Lung (tissue), 17 donors: ENCODE measurements at places on chromosomes 2 and 18. TPM values are rescaled to one million over a fixed set of nuclear protein-coding genes. Genes with fewer than 3 reads are reported as not detected.

GRCh38 chr18:25729072-25729471 lies 361.3 kb downstream of the SS18 start:
- DNase-seq, result no peak

TACR1 gene
- total RNA-seq, result 1.6 TPM

ICOS gene
- 0.83 TPM for total RNA-seq

- DNase-seq, result no peak
These were observed 20.2 kb upstream of the DYNC1I2 start for GRCh38 chr2:171667041-171667440.

- DNase-seq, result no peak
These were observed 130.6 kb downstream of the USP34 start for GRCh38 chr2:61340242-61340641.

DNA sequence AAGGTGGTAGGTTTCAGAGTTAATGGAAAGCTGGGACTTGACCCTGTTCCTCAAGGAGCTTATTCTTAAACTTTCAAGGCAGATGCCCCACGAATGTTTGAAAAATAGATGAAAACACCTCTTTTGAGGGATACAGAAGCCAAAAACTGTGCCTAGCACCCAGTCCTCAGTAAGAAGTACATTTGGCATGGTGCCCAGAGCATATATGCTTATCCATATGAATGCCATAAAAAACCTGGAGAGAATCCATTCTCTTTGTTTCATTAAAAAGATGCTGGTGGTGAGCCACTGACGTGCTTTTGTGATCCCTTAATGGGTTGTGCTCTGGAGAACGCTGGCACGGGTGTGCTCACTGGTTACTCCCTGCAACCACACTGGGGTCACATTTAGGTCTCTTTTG lies 69.0 kb downstream of the IL1R2 start:
- no peak for DNase-seq

KATNAL2 gene
- 6.4 TPM for total RNA-seq

- no peak for DNase-seq
These were observed 9.6 kb downstream of the CNDP2 start for GRCh38 chr18:74505776-74506175.

GAREM2 gene
- 2.8 TPM for total RNA-seq

- DNase-seq, result peak; percentile 76
These were observed 595 bp downstream of the PARD6G start for GRCh38 chr18:80246445-80247392.

DNA sequence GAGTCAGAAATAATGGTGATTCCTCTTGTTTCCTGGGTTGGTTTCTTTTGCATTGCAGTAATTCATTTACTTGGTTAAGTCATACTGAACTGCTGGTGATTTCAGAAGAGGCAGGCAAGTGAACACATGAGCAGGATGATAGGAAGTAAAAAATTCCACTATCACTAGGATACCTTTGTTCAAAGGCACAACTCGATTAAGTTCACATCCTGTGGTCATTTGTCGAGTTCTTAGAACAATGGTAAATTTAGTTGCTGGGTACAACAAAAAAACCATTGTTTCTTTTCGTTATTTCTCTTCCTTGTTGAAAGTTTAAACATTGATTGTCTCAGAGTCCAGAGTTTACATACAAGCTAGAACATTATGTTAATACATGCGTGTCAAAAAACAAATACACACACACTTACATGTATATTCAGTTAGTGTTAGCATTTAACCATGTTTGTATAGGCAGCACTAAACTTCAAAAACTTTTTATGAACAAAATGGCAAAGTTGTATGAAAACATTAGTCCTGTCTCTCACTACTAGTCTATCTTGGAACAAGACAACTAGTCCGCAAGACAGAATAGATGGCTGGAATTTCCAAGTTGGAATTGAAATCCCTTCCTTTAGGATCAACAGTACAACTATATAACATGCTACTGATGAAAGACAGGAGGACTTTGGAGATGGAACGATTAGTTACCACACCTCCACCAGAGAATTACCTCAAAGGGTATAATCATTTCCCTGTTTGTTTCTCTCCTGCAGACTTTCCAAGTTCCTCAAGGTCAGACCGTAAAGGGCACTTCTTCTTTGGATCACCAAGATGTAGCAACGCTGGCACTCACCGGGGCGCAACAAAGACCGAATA lies 26.2 kb downstream of the STK39 start:
- DNase-seq, result no peak

DNA sequence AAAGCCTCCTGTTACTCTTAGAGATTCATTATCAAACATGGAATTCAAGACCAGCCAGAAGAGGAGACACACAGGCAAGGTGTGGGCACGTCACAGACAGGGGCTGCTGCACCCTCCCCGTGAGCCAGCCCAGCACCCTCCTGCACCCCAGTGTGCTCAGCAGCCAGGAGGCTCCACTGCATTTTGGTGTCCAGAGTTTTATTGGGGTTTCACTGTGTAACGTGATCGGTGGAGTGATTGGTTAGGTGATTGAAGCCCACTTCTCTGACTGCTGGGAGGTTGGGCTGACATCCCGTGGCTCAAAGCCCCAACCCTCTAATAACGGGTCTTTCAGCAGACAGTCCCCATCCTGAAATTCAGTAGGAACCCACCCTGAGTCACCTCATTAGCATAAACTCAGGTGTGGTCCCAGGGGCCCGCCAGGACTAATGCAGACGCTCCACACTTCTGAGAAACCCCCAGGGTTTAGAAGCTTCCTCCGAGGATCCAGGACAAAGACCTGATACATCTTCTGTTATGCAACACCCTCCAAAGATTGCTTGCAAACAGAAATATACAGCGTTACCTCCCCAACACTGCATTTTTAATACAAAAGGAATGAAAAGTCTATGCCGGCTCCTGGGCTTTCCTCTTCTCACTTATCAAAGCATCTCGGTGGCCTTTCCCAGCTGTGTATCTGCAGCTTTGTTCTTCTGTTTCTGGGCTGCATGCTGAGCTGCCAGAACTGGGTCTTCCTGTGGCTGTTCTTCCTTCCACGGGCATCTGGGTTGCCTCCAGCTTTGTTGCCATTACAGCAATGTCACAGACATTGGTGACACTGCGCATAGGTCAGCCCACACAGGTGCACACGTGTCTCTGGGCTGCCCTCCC lies 43.7 kb upstream of the SNED1 start:
- peak; percentile 22 for DNase-seq

SERPINB5 gene
- 0.37 TPM for total RNA-seq

GRCh38 chr2:124301915-124302314 lies 276.8 kb downstream of the CNTNAP5 start:
- DNase-seq, result no peak

DNA sequence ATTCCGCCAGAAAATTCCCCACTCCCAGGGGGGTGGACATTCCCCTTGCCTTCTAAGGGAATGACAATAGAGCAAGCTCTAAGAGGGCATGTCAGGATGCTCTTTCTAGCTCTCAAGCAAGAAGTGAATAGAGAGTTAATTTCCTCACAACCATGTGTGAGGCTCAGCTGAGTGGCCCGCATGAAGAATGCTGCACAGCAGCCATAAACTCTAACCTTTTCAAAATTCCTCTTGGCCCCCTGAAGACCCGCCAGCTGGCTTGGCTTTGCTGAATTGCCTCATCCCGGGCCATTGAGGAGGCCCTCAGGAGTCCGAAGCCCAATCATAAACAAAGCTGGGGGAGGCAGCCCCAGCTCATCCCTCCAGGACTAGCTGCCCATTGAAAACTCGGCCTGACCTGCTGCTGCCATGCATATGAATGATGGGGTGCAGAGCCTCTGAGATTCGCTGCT lies 38.2 kb downstream of the NRP2 start:
- peak; percentile 74 for DNase-seq

- DNase-seq, result no peak
These were observed 20.4 kb downstream of the KDSR start for GRCh38 chr18:63346480-63347183.

DNA sequence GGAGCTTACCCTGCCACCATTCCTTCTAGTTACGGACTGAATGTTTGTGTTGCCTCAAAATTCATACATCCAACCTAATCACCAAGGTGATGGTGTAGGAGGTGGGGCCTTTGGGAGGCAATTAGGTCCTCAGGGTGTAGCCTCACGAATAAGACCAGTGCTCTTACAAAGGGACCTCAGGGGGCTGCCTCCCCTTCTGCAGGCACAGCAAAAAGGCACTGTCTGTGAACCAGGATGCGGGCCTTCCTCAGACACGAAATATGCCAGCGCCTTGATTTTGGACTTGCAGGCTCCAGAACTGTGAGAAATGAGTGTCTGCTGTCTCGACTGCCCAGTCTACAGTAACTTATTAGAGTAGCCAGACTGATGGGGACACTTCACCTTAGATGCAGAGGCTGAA lies 150.4 kb upstream of the HDAC4 start:
- no peak for DNase-seq

GEN1 gene
- total RNA-seq, result 5.5 TPM

DNA sequence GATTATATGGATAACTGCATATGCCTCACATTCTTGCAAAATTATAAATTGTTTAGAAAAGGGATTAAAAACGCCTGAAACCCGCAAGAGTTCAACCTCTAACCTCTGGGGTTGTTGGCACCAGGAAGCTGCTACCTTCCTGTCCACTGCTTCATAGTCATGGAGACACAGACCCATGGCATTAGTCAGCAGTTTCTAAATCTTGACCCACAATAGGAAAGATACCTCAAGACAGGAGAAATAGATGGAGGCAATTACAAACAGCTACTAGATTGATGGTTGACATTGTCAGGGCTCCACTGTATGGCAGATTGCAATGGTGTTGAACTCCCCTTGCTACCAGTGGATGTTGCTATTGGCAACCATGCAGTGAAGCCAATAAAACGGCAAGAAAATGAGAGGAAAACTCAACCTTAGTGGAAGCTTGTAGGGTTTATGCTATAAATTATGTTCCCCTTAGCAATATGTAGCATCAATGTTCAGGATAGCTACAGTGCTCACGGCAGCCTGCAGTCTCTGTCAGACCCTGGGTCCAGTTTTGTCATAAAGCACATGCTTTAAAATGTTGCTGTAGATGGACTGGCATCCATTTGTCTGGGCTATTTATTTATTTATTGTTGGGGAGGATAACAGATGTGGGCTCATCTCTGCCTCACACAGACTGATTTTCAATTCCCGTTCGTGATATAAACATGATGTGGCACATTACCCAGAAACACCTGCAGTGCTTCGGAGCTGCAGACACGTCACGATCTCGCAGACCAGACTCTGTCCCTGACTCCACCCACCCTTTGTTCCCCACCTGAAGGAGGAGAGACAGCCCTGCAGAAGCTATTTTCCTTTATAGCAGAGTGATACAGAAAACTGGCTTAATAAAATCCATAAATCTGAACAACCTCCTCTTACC lies 233.4 kb downstream of the AGPS start:
- DNase-seq, result no peak

DNA sequence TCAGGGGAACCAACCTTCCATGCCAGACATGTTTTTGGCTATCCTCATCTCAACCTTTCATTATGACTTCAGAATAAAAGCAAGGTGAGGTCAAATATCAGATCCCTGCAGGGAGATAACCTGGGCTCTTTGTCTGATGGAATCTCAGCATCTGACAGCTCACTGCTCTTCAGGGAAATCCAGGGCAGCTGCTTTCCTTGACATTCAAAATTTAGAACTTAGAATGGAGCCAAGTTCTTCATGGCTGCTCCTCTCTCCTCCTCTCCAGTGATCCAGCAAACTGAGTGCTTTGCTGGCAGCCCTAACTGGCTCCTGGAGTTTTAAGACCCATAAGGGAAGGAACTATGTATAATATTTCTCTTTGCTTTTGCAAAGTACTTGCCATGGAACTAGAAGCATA lies 716.3 kb downstream of the TSN start:
- DNase-seq, result no peak

DNA sequence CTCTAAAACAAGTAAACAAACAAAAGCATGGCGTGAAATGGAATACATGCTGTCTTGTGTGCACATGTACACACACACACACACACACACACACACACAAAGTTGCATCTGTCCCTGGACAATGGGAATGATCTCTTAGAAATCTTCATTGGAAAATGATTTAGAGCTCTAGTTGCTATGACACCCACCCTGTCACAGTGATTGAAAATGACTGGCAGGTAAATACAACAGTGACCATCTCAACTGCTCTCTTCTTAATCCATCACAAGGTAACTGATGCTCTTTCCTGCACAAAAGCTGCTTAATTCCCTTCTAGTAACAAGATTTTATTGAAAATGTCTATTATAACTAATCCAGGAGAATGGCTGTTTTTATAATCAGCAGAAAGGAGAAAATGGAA lies 1011.7 kb upstream of the GYPC start:
- DNase-seq, result peak; percentile 4

DNA sequence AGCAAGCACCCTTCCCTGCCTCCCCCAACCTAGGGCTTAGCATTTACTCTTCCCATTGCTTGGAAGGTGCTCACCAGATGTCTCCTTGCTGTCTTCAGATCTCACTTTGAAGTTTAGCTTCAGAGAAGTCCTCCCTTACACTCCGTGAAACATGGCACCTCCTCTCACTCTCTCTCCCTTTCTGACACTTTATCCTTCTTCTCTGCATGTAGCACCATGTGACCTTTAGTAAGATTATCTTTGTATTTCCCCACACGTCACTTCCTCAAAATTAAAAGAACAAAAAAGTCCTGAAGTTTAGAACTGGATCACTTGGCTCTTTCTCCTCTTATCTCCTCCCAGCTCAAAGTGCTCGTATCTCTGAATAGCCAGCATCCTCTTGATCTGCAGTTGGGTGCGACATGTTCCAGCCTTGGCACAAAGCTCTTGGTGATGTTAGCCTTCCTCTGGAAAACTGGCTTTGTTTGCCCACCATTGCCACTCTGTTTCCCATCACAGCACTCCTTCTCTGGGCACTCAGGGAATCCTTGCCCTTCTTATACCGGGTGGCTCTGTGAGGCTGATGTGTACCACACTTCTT lies 40.6 kb upstream of the EPAS1 start:
- DNase-seq, result no peak

DNA sequence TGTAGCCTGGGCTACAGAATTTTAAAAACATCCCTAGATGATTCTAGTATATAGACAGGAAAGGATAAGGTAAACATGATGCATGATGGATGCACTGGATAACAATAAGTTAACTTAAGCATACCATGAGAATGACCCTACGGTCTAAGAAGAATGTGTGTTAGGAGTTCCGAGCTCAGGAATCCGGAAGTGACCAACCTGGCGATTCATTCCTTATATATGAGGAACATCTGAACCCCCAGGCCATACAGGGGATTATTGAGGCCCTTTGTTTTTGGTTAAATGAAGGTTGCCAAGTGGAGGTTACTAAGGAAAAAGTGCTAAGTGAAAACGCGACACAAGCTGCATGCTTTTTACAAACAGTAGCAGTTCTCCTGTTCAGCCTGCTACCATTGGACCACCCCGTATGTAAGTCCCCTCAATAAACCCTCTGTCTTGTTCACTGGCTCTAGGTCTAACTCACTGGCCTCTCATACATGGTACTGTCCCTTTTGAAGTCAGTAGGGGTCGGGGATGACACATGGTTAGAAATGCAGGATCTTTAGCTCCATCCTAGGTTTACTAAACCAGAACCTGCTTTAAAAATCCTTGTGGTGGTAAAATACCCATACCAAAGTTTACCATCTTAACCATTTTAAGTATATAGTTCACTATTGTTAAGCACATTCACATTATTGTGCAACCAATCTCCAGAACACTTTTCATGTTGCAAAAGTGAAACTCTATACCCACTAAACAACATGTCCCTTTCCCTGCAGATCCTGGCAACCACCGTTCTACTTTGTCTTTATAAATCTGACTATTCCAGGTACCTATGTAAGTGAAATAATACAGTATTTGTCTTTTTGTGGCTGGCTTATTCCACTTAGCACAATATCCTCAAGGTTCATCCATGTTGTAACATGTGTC lies 111.0 kb upstream of the MAP4K3 start:
- no peak for DNase-seq

- no peak for DNase-seq
These were observed 97.1 kb downstream of the TXNL1 start for GRCh38 chr18:56541340-56541739.
